ENCODE measurements at places on chromosomes 3 and 15.

- DNase-seq, result no peak
These were observed 46.2 kb downstream of the NEK11 start for GRCh38 chr3:131072845-131073244.

- no peak for DNase-seq
These were observed 30.5 kb downstream of the CA12 start for GRCh38 chr15:63351170-63351569.

DNA sequence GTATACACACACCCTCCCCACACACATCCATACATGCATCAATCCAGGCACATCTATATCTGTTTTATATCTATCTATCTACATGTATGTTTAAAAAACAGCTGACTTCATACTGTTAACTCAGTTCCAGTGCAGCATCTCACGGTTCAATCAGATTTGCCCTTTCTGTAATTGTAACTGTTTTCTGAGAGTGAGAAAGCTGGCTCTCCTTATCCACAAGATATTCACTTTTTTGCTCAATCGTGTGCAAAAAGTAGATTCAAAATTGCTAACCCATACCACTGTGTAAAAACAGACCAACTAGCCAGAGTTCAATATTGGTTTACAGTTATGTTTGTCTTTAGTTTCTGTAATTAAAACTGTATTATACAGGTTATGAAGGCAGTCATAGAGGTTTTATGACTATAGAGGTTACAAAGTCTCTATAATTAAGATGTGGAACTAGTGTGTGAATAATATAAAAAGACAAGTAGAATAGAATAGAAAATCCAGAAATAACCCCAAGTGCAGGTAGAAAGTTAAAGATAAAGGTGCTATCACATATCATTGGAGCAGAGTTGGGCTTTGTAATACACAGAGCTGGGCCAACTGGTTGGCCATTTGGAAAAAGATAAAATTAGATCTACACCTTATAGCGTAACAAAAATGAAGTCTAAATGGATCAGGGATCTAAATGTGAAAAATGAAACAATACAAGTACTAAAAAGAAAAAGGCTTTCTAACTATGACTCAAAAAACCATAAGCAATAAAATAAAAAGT lies 20.1 kb upstream of the MCF2L2 start:
- no peak for DNase-seq

DNA sequence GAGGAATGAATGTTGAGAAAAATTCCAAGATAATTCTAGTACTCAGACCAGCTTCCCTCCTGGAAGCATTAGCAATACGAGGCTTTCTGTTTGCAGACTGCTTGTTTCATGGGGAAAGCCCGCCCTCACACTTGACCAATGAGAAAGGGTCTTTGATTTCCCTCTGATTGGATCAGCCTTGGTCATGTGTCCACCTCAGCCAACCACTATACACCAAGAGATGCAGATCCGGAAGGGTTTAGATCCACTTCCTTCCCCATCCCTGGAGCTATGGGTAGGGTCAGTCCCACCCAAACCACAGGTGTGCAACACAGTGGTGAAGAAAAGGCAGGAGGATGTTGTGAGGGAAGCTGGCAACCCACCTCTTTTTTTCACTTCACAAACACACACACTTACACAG lies 154.7 kb downstream of the SV2B start:
- no peak for DNase-seq

DNA sequence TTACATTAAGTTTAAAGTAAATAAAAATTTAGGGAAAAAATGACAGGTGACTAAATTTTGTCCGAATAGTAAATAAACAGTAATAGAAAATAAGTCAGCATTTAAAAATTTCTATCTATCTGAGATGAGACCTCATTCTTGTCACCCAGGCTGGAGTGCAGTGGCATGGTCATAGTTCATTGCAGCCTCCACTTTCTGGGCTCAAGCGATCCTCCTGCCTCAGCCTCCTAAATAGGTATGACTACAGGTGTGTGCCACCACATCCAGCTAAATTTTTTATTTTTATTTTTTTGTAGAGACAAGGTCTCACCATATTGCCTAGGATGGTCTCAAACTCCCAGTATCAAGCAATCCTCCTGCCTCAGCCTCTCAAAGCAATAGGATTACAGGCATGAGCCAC lies 7.8 kb downstream of the KPNA4 start:
- DNase-seq, result no peak

GRCh38 chr15:95718441-95718840 lies 612.1 kb upstream of the NR2F2 start:
- DNase-seq, result no peak

DNA sequence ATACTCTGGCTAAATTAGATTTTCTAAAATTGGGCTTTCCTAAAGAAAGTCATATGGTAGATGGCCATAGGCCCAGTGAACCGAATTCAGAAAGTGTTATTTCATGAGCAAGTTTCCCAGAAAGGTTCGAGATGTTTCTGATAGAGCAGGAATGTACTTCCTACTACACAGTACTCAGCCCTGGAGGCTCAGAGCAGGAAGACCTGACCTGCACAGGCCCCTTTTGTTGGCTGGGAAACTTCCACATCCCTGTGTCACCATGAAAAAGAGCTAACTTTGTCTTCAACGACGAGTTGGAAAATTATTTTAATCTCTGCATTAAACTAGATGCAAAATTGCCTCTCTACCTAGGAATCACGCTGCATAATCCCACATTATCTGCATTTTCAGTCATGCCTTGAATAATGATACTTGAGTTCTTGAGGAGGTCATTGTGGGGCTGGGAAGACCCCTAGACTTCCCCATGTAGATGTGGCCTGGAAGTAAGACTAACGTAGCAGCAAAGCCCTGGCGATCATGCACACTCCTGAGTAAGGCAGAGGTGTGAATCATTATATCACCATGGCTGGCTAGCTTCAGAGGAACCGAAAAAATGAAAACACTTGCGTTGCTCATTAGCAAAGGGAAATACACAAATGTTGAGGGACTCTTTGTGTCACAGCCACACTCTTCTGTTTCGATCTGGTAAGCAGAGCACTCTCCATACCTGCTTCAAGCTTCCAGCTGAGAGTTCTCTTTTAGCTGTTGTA lies 47.1 kb downstream of the CMTM7 start:
- DNase-seq, result no peak

GRCh38 chr15:95868450-95868849 lies 462.1 kb upstream of the NR2F2 start:
- DNase-seq, result no peak

GRCh38 chr15:31255732-31256377 lies 70.8 kb upstream of the KLF13 start:
- DNase-seq, result no peak

GRCh38 chr3:63908081-63908736 lies 4.0 kb downstream of the SCAANT1 start:
- DNase-seq, result no peak

DNA sequence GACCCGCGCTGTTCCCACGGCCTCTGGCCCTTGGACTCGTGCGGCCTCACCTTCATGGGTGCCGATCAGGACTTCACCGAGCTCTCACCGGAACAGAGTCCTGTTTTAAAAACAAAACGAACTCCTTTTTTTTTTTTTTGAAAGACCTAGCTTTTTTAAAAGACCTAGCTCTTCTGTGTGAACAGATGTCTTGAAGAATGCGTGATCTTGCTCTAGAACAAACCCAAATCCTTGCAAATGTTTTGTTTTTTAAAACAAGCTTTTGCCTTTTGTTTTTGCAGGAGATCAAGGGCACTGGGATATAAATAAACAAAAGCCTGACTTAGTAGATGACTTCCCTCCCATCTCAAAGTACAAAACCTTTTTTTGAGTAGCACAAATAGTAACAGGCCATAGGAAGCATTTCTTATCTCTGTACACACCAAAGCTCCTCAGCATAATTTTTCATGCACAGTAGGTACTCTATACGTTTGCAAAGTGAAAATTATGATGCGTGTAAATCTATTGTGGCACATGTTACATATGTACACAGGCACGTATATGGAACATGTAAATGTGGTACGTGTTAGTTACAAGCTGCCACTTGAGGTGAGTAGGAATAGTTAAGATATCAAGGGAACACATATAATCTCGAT lies 1.1 kb upstream of the MSL2 start:
- DNase-seq, result no peak

DNA sequence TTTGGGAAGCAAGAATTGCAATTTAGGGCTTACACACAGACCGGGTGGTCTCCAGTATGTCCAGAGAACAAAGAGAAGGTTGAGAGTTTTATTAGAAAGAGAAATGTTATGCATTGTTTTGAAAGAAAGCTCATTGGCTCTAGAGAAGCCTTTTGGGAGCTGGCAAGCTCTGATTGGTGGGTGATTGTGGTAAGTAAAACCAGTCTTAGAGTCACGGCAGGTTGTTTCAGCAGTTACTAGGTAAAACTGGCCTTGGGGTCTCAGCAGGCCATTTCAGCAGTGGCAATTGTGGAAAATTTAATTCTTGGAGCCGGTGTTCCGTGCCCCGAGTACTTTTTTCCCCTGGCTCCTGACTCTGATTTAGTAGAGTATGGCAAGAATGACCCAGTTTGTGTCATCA lies 78.1 kb downstream of the MRPL46 start:
- DNase-seq, result no peak

DNA sequence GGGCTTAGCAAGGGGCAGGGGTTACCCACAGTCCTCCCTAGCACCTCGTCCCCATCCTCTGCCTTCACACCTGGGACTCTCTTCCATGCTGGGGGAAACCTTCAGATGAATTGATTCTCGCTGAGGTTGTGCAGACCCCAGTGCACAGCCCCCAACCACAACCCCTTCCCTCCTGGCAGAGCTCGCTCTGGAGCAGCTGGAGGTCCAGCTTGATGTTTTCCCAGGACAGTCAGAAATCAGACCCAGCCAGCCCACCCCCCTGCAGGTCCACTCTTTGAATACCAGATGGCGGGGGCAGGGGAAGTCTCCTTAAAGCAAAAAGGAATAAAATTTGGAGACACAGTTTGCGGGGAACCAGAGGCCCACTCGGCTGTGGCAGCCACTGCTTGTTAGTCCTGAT lies 234.4 kb downstream of the XXYLT1 start:
- no peak for DNase-seq

DNA sequence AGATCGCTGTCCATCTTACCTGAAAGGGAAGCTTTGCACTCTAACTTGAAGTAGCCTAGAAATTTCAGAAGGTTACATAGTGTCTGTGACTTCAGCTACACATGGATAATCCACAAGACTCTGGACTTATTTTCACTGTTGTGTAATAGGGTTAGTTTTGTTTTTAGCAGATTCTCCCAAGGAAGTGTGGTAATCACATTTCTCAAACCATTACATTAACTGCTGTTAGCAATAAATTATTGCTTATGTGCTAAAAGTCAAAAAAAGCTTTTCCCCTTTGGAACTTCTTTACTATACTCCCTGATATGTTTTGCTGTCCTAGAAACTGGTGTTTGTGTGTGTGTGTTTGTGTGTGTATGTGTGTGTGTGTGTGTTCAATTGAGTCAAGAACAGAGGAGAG lies 351.8 kb upstream of the TPRG1 start:
- DNase-seq, result no peak

DNA sequence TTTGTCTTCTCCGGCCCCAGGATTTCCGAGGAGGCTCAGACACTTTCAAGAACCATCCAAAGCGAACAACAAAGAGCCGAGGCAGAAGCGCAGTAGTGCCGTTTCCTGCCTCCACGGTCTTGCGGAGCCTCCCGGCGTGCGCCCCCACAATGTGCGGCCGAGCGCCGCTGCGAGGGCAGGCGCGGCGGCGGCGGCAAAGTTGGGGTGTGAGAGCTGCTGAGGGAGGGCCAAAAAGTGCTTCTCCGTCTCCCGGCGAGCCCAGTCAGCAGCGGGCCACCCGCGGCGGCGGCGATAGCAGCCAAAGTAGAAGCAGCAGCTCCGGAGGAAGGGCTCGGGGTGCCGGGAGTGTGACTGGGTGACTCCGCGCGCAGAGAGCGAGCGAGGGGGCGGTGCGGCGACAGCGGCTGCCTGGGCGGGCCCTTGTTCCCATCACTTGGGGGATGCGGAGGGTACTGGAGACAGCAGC lies 749.1 kb downstream of the ROBO1 start:
- no peak for DNase-seq

GRCh38 chr3:190811775-190812480 lies 50.6 kb downstream of the GMNC start:
- no peak for DNase-seq
